Left renal cortex interstitium (tissue), 4 donors: ENCODE measurements at places on chromosomes 5 and 9.
A peak's percentile ranks its signal among the peaks of the same experiment; 100 is the strongest.

DNA sequence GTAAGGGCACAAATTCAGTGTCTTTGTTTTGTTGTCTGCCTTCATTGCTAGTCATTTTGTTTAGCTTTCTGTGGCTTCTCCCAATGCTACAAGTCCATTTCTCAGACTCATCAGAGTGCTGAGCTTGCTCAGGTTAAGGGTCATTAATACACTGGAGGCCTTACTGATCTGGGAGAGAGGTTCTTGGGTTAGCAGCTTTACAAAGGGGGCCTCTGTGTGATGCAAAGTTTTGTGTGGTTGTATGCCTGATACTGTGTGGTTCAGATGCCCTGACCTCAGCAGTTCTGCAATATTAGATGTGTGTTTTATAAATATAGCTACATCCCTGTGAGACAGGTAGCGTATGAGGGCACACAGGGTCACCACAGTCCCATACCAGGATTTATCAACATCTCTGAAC, 34.8 kb upstream of the SMARCA2 start:
- DNase-seq: no peak

DNA sequence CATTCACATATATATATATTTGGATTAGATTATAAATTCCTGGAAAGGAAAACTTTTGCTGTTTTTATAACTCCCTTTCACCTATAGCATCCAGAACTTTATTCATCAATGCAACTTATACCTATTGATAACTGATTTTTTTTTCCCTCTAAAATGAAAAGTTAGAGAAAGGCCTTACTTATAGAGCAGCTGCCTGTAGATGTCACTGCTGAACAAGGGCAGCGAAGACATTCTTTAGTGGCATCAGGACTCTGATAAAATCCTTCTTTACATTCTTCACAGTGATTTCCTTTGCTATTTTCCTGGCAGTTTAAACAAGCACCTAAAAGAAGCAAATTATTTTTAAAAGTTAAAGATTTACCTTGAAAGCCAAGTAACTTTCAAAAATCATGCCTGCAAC, 32.3 kb upstream of the CDK5RAP2 start:
- DNase-seq: no peak

DNA sequence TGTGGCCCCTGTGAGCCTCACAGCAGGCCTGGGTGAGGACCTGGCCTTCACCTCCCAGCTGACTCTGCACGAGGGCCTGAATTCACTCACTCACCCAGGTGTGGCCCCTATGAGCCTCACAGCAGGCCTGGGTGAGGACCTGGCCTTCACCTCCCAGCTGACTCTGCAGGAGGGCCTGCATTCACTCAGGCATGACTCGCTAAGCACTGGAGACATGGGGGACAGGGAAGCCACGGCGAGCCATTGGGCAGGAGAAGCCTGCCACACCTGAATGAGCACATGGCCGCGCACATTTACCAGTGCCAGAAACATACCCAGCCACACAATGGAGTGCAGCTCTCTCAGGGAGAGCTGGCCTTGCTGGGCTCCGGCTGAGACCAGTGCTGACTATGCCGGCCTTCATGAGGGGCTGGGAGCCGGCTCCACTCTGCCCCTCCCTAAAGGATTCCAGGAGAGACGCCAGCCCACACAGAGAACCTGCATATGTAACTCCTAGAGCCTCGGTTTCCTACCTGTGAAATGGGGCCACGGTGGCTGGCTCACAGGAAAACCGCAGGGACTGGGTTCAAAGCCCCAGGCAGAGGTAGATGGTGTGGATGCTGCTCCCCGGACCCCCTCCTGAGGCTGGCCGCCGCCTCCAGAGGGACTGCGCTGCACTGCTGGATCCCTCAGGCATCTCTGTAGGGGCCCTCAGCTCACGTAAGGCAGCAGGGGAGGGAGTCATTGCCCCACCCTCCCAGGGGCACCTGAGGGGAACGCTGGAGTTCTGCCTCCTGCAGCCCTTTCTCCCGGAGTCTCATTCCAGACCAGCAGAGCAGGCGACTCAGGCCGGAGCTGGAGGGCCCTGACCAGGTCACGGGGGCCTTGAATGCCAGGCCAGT, 7.2 kb downstream of the ADAMTS2 start:
- no peak for DNase-seq

DNA sequence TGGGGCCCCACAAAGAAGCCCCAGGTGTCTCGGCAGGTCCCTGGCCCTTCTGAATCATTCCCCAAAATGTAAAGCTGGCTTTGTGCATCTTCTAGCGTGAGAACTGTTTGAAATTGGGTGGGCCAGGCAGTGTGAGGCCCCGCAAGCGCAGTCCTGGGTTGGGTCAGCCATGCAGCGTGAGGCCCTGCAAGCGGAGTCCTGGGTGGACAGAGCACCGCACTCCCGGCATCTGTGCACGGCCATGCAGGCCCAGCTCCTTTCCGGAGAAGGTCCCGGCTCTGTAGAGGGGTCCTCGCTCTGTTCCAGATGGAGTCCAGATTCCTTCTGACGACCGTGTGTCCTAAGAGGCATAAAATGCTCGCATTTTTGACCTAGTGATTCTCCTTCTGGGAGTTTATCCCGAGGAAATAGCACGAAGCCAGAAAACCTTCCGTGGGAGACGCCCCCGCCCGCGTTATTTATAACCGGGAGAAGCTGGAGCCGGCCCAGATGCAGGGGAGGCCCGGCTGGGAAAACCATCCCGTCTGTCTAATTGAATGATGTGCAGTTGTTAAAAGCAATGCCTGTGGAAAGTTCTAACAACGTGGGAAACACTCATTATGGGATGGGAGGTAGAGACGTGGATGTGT, 19.4 kb upstream of the NOTCH1 start:
- DNase-seq: no peak

- no peak for DNase-seq
Measured at GRCh38 chr5:9632495-9632894, 2.3 kb upstream of the TAS2R1 start.

DNA sequence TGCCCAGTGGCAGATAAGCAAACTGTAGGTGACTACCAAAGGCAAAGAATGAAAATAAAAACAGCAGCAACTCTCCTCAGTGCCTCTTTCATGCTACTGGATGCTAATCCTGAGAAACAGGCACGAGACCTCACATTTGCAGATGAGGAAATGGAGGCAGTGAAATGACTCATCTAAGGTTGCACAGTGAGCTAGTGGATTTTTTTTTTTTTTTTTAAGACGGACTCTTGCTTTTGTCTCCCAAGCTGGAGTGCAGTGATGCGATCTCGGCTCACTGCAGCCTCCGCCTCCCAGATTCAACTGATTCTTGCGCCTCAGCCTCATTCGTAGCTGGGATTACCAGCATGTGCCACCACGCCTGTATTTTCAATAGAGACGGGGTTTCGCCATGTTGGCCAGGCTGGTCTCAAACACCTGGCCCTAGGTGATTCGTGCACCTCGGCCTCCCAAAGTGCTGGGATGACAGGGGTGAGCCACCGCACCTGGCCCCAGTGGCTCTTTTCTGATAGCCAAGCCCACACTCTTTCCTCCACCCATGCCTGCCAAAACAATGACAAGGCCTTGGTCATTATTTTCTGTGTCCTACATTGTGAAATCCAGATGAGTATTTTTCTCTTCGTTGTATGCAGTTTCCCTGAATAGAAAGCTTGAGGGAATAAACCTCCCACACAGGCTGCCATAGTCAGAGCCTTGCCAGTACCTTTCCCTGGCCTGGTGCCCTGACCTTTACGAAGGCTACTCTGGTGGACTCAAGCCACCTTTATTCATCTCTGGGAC, 19.2 kb downstream of the DOCK2 start:
- DNase-seq: no peak

GRCh38 chr9:68637020-68637419, 68.0 kb upstream of the PIP5K1B start:
- no peak for DNase-seq

- DNase-seq: no peak
Measured at GRCh38 chr5:152634586-152634985, 229.5 kb upstream of the NMUR2 start.

GRCh38 chr5:106601620-106602019, 1069.1 kb downstream of the EFNA5 start:
- DNase-seq: peak; percentile 23

GRCh38 chr5:142860270-142860669, 90.1 kb downstream of the ARHGAP26 start:
- no peak for DNase-seq

DNA sequence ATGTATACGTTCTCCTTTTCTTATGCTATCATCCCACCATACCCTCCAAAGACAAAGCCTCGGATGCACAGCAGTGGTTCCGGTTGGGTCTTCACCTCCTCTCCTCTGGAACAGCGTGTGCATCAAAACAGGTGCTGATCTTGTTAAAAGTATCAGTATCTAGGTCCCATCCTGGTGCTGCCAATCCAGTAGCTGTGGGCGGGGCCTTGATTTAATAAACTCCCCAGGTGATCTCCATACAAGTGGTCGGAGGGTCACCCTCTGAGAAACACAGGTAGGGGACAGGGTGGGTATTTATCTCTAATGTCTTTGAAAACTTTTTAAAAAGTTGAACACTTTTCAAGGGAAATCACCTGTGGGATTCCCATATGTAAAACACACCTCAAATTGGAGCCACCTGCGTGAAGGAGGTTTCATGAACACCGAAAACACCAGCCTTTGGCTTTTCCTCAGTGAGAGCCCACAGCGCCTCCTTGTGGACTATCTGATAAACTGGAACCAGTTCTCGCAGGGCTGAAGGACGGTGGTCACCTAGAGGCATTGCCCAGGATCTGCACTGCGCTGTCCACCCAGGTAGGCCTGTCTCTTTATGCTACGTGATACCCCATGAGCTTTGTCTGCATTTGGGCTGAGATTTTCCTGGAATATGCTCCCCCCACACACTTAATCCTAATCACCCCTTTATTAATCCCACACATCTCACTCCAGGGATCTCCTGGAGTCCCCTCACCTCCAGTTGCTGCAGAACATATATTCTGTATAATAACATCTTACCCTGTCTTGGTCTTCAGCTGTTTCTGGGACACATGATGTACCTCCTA, 80.5 kb upstream of the EPB41L4B start:
- no peak for DNase-seq

DNA sequence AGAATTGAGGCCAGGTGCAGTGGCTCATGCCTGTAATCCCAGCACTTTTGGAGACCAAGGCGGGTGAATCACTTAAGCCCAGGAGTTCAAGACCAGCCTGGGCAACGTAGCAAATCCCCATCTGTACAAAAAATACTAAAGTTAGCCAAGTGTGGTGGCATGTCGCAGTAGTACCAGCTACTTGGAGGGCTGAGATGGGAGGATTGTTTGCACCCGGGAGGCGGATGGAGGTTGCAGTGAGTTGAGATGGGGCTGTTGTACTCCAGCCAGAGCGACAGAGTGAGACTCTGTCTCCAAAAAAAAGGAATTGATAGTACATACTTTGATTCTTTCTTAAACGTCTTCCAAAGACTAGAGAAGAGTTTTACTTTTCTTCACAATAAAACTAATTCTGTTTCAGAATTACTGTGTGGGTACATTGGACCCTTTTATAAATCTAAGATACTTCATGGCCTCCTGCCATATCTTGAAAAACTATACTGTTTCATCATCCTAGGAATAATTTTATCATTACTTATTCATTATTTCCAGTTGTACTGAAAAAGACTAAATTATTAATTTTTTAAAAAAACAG, 132.0 kb upstream of the GRHPR start:
- DNase-seq: no peak

- DNase-seq: no peak
Measured at GRCh38 chr5:3230254-3230653, 365.4 kb upstream of the IRX1 start.

DNA sequence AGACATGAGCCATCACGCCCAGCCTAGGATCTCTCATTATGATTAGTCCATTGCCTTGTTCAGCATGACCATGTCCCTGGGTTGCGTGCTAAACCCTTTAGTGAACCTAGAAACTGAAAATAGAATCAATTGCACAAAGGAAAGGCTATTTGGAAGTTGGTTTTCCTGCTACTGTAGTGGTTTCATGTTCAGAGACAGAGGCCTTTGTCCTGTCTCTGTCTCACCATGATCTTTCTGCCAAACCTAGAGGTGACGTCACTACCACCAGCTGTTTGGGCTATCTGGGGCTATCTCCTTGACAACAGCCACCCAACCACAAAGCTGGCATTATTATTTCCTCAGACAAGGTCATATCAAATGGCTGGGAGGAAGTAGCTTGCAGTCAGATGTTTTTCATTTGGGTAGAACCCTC, 4.0 kb upstream of the CDK5RAP2 start:
- DNase-seq: no peak

DNA sequence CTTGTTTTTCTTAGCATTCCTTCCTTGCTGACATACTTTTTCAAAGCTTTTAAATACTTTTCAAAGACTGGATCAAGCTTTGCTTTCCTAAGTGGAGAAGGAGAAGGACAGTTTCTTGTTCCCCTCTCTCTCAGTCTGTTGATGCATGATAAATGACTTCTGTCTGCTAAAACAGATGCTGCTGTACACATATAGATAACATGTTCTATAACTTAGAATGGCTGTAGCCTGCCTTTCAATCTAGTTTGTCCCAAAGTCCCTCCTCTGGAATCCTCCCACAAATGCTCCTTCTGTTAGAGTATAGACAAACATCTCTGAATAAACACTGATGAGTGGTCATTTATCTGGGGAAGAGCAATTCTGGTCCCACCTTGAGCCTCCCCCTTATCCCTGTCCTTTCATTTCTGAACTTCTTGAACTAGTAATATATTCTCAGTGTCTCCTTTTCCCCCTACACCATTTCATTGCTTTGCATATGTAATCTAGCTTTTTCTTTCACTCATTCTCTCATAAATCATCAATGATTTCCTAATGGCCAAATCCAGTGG, 5.4 kb upstream of the HEMGN start:
- no peak for DNase-seq

GRCh38 chr5:110872200-110872599, 133.4 kb downstream of the SLC25A46 start:
- DNase-seq: no peak

- no peak for DNase-seq
Measured at GRCh38 chr9:112366591-112366990, 13.3 kb upstream of the HSDL2 start.

GRCh38 chr9:27195191-27195590, 86.2 kb downstream of the TEK start:
- DNase-seq: no peak

DNA sequence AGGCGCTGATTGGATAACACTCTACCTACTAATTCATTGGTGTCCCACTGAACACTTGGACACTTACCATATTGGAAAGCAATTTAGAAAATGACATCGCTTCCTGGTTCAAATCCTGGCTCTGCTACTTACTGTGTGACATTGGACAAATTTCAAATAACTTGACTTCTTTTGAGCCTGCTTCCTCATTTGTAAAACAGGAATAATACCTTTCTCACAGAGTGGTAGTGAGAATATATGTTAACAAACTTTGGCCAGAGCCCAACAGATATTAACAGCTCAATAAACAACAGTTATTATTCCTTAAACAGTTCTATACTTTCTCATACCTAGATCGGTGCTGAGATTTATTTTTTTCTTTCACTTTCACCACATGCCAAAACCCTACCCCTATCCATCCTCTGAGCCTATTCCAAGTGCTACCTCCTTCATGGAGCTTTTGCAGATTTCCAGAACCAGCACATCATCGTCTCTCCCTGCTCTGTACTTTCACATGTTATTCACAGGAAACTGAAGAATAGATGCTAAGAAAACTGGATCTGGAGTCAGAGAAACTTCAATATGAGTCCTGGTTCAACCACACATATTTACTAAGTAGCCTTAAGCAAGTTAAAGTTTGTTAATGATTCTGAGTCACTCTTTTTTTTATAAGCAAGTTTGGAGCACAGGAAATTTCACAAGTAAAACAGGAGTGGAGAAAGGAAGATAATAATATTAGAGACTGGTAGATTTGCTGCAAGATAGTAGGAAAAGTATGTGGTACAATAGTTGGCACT, 92.3 kb downstream of the STRBP start:
- no peak for DNase-seq

GRCh38 chr9:124660341-124660801, 110.7 kb downstream of the NR6A1 start:
- DNase-seq: peak; percentile 91
